ENCODE measurements at places on chromosomes 5 and 9.

DNA sequence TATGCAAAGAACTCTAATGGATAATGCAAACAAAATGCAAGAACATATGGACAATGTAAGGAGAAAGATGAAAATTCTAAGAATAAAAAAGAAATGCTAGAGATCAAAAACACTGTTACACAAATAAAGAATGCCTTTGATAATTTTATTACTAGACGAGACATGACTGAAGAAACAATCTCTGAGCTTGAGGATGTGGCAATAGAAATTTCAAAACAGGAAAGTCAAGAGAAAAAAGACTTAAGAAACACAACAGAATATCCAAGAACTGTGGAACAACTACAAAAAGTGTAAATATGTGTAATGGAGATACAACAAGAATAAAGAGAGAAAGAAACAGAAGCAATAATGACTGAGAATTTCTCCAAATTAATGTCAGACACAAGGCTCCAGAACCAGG is 140.5 kb upstream of the ACOT12 start:
- DNase-seq, result no peak

DNA sequence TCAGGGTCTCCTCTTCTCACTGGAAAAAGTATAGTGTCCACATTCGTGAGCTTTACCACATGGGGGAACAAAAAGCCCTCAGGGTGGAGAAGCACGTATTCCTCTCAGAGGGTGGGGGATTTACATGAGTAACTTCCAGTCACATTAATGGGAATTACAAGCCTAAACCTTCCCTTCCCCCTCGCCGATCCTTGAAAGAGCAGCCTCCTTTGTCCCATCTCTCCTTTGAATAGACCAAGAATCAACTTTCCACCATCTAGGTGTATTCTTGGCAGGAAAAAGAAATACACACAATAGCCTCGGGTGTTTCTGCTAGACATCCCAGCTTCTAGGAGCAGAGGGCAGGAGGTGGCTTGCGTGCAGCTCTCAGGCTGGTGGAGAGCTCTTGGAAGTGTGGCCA is 144.4 kb downstream of the ZNF462 start:
- DNase-seq, result no peak

DNA sequence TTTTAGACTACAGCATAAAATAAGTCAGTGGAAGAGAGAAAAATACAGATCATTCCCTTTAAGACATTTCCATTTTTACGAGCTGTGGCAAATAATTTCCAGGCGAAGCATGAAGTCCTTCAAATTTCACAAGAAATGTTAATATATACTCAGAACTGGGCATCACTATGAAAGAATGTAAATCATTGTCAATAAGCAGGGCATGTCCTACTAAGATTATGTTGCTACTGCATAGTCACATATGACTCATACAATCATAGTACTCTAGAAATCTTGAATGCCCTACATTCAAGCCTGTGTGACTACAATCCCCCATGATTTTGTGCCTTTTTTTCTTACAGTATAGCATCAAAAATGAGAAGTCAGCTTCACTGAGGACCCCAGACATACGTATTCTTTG is 485.2 kb upstream of the FTMT start:
- DNase-seq, result no peak

DNA sequence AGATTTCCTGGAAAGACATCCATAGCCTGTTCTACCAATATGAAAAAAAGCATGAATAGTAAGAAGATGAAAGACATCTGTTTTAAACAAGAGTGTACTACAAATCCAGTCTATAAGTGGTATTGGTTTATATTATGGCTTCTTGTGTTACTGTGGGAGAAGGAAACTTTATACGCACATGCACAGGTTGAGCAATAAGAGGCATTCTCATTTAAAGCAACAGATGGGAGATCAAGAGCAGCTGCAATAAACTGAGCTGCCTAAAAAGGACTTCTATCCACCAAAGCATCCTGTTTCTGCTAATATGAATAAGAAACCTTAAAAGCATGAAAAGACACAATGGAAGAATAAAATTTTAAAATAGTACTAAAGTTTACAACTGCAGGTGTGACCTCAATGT is 8.6 kb upstream of the PCDHB1 start:
- no peak for DNase-seq

DNA sequence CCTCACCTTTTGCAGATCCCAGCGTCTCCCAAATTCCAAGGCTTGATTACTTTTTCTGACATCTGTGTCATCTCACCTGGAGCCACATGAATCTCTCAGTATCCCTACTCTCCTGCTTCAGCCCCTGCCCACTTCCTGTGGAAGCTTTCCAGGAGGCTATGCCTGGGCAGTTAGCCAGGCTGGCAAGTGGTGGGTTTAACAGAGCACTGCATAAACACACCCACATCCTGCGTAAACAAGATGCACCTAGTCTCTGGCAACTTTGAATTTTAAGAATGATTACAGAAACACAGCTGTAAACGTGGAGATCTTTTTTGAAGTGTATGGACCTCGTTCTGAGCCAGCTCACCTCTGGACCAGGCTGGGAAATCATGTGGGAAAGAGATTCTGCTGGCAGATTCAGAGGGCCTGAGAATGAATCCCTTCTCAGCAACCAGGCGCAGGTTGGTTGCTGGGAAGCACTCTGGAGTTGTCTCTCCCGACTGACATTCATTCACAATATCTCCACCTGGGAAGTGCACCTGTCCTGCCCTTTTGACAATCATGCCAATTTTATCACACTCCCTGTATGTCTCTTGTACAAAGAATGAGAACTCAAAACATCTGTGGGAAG is 55.7 kb upstream of the FANCC start:
- no peak for DNase-seq

GRCh38 chr5:127085796-127086195 is 12.5 kb upstream of the C5orf63 start:
- DNase-seq, result no peak

- no peak for DNase-seq
These were observed 2.1 kb upstream of the NANS start for GRCh38 chr9:98054376-98054951.

DNA sequence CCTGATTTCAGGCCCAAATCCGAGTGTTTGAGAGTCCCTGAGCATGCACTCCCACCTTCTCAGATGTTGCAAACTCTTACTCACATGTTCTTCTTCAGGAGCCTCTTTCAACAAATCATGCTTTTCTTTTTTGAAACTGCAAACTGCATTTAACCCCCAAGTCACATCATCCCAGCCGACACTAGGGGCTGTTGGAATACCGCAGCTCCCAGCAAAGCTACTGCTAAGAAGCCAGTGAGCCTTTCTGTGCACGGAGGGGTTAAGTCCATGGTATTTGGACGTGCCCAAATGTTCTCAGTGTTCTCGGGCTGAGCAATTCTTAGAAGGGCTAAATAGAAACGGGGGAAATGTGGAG is 282.9 kb downstream of the NFIB start:
- no peak for DNase-seq

DNA sequence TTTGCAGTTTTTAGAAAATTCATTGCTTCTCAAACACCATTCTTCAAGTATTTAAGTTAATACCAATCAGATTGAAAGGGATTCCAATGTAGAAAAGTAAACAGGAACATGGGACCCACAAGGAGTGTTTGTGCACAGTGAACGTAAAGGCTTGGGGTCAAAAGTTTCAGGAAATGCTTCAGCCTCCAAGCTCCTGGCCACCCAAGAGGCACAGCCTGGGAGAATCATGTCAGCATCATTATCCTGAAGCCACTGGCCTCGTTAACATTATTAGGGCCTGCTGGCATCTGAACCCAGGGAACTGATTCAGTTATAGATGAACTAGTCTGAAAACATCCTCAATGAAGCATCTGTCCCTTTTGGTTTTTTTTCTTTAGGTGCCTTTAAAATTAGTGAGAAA is 122.9 kb downstream of the NXNL2 start:
- DNase-seq, result no peak

DNA sequence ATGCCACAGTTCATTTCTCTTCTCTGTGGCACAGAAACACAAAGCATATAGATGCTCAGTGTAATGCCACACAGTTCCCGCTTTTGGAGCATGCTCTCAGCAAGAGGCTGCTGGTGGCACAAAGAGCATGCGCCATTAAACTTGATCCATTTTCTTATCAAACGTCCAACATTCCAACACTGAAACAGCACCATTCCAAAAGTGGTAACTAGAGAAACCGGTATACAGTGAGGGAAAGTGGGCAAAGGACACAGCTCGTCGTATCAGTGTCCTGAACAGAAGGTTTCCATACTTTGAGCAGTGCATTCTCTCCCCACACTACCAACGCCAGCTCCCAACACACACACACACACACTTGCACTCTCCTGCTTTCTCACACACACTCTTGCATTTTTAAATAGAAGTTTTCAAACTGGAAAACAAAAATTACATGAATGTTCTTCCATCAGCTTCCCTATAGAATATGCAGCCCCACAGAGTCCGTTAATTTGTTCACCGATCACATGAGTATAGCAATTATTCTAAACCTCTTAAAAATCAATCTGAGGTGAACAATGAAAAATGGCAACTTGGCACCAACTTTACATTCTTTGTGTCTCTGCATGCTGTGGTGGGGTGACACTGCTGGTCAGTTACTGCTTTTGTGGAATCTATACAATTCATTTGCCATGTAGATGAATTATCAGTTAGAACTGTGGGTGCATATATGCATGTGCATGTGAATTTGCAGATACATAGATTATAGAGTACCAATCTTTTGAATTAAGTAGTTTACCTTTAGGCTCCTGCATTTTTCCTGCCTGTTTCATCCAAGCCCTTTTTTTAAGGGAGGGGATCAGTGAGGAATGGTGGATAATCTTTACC is 5.7 kb downstream of the NFIB start:
- no peak for DNase-seq

- no peak for DNase-seq
These were observed 25.6 kb upstream of the SMC2 start for GRCh38 chr9:104068546-104068945.

DNA sequence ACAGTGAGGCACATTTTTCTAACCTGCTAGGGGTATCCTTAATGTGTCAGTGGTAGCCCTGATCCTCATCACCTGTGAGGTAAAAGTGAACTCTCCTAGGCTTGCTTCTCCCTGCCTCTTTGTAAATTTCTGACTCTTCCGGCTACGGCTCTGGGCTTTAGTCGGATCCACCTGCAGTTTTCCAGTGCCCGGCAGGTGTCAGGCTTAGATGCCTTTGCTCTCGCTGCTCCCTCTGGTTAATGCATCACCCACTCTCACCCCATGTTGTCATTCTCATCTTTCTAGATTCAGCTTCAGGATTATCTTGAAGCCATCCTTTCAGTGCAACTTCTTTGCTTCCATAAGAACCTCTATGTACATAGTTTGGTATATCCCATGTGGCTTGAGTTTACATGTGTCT is 3.6 kb downstream of the CEP78 start:
- no peak for DNase-seq

- DNase-seq, result no peak
These were observed 1.6 kb downstream of the ZFYVE16 start for GRCh38 chr5:80409367-80409966.

GRCh38 chr5:82522897-82523296 is 244.7 kb upstream of the RPS23 start:
- DNase-seq, result no peak

- peak; percentile 15 for DNase-seq
These were observed at the start of gene MCC for GRCh38 chr5:113487781-113488644. MCC (minus strand) TSS chr5:113488453.

GRCh38 chr5:65704621-65705239 is 17.2 kb downstream of the SGTB start:
- no peak for DNase-seq

DNA sequence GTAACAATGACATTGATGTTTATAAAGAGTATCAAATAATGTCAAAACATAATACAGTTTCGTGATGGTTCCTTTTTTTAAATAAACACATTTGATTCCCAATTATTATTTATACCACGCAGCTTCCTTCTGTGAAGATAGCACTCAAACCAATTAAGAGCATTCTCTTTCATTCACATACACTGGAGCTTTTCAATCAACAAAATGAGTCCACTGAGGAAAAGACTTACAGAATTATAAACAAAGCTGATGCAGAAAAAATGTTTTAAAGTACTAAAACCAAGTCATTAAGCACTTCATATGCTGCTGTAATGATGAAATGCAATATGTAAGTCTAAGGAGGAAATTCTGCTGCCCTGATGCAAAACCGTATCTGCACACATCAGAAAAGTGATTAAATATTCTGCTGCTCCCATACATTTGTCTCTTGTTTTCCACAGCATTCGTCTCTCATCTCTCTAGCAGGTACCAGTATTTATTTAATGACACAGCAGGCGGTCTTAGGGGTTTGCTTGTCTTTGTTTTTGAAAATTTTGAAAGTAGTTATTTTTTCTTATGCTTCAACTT is 147.1 kb downstream of the CDH10 start:
- DNase-seq, result no peak

GRCh38 chr5:127228540-127229184 is 61.9 kb upstream of the MEGF10 start:
- no peak for DNase-seq

DNA sequence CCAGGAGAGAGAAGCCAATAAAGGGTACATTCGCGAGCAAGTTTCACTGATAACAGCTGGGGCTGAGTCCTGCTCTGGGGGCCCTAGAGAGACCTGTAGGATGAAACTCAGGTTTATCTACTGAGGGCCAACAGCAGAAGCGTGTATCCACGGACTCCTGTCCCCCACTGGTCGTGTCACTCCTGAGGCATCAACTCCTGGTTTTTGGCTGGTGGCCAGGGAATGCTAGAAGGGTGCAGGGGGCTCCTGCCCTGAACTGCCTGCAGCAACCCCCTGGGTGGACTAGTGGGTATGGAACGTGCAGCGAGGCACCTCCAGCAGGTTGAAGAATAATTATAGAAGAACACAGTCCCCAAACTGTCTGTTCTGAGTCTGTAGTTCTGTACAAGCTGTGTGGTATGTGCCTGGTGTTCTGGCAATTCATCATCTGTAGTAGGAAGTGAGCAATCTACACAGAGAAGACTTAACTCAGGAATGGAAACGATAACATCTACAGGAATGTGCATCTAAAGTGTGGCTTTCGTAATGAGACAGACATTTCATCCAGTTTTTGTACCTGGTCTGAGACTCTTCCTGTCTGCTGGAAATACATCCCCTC is 64.5 kb upstream of the GNA14 start:
- no peak for DNase-seq

DNA sequence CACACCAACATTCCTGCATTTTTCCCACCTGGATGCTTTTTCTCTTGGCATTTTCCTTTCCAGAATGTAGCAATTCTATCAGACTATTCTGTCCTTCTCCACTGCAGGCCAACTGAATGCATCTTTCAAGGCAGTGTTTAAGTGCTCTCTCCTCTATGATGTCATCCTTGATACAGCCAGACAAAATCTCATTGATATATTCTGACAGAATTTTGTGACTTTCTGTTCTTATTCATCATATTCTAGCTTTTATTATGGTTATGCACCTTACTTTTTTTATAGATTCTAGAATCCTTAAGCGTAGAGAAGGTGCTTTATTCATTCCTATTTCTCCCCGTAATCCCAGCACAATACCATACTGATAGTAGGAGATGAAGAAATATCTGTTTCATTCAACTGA is 355.5 kb upstream of the CCNH start:
- DNase-seq, result no peak

DNA sequence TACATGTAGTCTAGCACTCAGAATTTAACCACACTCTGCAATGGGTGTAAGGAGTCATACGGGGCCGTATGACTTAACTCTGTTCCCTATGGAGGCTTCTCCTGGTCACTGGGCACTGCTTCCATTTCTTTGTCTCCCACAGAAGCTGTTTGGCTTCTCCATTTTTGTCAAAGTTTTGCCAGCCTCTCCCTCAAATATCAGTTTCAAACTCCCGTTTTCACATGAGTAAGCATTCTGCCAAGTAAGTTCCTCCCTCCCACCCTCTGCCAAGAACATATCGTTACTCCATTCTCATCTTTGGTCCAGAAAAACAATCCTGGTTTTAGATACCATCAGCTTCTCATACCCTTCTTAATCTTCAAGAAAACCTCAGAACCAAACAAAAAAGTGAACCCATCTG is 6.1 kb downstream of the AFAP1L1 start:
- no peak for DNase-seq

GRCh38 chr9:114668146-114668545 is 10.5 kb upstream of the TEX53 start:
- no peak for DNase-seq

Data from activated T-helper 9 cell treated with anti-CD3 and anti-CD28 coated beads, Interleukin-2, amount 50 U/mL, for 16 hours (primary cell).